CD4-positive, CD25-positive, alpha-beta regulatory T cell (primary cell): ENCODE measurements at places on chromosomes 4 and X.

DNA sequence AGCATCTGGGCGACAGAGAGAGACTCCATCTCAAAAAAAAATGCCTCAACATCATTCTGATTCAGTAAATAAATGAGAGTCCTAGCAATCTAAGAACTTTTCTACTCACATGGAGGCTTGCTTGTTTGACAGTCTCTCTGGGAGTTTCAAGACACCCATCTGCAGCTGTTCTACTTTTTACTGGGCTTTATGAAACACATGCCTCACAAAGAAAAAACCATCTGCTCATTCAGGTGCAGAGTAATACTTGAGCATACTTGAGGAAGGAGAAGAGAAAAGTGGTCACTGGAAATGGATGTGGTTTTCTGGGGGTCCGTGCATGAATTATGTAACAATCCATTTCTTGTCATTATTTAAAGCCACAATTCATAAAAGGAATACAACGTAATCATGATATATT lies 87.1 kb upstream of the DDX53 start:
- DNase-seq = no peak

- DNase-seq = no peak
Observed at GRCh38 chr4:6044805-6045204, 26.6 kb upstream of the C4orf50 start.

DNA sequence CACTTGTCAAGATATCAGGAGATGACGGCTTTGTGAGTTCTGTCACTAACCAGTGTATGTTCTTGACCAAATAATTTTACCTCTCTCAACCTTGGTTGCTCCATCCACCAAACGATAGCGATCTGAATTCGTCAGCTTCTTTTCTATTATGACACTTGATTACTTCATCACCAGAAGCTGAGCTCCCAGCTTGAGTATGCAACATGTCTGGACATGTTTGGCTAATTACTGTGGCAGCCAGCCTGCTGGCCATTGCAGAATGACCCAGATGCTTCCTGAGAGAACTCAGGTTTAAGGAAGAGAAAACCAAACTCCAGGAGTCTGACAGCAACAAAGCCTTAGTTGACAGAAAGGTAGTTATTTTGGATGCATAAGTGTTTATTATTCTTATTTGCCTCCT lies 46.4 kb upstream of the PARM1 start:
- no peak for DNase-seq

GRCh38 chr4:114472269-114473032 lies 126.2 kb upstream of the UGT8 start:
- no peak for DNase-seq

- no peak for DNase-seq
Observed at GRCh38 chr4:39648827-39649558, 10.3 kb upstream of the SMIM14 start.

- DNase-seq = peak; percentile 58
Observed at GRCh38 chrX:41921492-41922430, 1.6 kb downstream of the CASK start.

DNA sequence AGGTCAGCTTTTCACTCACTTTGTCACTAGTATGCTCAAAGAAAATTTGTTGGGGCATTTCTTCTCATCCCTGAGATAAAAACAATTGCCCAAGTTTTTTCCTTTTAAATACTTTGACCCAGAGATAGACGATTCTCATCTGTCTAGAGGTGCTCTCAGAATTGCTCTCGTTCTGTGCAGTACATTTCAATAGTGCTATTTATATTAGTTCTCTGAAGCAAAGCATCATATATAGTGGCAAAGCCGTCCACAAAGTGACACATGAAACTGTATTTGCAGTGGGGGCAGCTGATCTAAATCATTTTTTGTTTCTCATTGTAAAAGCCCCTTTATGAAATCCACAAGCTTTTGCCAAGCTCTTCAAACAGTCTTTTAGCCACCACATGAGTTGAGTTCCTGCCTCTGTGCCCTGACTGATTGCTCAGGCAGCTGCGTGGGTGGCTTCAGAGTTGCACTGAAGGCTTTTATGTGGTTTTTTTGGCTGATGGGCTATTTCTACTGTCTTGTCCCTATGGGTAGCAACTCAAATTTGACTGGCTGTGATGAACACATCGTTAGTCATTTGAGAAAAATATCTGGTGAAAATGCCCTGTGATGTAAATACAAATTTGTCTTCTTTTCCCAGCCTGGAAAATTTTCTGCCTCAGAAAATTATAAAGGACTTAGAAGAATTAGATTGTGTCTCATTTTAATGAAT lies 119.1 kb upstream of the OTUD4 start:
- DNase-seq = no peak

DNA sequence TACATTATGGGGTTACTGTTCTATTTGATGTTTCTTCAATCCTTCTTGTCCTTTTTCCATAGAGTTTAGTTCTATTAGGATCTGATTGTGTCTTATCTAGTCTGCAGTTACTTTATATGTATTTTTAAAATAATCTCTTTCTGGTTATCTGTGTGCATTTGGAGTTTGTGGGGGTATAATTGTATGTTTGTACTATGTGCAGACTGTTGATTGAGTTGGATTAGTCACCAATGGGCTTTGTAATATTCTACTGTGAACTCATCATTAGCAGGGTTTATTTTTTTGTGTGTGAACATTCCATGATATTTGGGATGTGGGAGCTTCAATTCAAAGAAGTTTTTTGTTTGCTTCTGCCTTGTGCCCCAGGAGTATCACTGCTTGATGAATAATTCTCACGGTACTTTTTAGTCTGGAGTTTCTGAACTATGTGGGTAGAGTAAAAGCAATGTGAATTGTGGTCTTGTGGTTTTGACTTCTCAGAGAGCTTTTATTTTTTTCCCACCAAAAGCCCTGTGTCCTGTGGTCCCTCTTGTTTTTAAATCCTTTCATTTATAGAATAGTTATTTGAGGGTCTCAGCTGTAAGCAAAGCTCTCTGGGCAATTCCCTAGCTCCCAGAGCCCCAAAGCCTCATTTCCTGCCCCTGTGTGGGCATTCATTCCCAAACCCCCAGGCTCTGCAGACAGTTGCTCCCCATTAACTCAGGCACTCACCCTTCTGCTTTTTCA lies 127.8 kb downstream of the PHKA2 start:
- DNase-seq = no peak

- no peak for DNase-seq
Observed at GRCh38 chr4:146105464-146105863, 70.1 kb upstream of the LSM6 start.

DNA sequence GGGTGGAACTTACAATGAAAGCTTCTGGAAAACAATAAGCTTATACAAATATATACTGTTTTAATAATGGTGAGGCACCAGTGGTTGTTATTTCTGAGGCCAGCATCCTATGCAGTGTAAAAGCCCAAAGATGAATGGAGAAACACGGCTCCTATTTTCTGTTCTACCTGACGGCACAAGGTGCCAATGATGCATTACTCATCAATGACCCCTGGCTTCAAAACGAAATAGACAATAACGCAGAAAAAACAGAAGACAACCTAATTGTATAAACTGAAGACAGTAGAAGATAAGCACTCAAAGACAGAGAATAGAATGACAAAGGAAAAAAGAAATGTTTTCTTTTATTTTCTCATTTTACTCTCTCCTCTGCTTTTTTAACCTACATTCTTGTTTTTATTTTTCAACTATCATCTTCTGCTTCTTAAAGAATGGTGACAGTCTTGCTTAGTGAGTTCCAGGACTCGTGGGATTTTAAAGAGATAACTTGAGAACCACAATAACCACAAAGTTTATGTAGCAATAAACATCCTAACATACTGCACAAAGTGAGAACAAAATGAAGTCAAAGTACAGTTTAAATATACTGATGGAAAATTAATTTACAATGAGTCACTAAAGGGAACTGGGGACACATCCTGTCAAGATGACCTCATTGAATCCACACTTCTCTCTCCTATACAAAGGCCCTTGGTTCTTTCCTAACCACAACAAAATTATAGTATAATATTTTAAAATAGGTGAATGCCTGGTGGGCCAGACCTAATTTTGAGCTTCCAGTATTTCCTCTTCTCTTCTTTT lies 169.8 kb downstream of the BTC start:
- DNase-seq = no peak

DNA sequence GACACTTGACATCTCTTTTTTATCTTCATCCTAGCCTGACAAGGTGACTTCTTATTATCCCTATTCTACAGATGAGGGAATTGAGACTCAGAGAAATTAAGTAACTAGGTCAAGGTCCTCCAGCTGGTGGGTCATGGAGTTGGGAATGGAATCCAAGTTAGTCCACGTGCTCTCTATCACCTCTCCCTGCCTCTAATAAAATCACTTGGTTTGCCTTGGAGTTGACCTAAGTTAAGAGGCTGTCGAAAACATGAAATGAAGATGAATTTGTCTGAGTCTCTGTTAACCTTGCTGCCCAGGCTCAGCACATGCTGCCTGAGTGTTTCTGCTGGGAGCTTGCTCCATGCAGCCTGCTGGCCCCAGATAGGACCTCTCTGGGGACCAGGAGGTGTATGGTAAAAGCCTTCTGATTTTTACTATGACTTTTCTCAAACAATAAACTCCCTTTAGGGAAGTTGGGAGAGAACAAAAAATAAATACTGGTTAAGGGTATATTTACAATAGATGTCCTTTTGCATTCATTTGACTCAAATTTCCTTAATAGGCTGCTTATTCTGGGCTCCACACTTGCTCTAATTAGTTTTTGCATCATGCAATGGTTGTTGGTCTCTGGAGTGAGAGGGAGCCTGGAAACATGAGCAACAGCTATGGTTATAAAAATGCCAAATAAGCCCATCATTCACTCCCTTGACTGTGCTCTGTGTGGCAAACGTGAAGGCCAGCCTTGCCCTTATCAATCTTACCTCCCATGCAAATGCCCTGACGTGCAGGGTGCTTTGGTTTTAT lies 61.6 kb upstream of the DHX15 start:
- no peak for DNase-seq

DNA sequence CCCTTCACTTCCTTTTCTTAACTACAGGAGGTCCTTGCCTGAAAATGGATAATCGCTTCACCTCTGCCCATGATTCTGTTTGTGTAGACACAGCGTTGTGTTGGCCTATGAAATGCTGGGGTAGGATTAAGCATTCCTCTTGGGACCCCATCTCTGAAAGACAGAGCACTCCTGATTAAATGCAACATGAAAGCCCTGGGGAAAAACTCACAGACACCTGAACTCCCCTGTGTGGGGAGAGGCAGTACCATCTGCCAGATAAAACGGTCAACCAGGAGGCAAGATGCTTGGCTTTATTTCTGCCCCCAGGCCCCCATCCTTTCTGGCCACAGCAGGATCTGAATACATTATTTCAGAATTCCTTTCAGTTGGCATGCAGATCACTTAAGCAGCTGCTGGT lies 1.9 kb downstream of the LGI2 start:
- DNase-seq = no peak

GRCh38 chrX:16524316-16524715 lies 125.6 kb upstream of the S100G start:
- DNase-seq = no peak

GRCh38 chrX:13570261-13570605 lies 832 bp downstream of the EGFL6 start:
- no peak for DNase-seq

DNA sequence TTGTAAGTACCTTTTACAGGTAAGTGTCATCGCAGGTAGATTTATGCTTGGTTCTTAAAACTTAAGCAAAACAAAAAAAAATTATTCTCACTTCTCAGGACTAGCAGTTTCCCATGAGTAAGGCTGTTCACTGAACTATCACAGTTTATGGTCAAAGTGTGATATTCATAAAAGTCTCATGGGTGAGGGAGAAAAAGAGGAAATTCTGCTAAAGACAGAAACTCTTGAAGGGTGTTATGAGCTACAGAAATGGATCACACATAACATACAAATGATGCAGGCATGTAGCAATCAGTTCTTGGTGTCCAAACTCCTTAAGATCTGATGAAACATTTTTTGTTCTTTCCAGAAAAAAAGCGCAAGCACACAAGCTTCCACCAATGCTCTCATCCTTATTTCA lies 8.5 kb downstream of the RAB9A start:
- DNase-seq = no peak

DNA sequence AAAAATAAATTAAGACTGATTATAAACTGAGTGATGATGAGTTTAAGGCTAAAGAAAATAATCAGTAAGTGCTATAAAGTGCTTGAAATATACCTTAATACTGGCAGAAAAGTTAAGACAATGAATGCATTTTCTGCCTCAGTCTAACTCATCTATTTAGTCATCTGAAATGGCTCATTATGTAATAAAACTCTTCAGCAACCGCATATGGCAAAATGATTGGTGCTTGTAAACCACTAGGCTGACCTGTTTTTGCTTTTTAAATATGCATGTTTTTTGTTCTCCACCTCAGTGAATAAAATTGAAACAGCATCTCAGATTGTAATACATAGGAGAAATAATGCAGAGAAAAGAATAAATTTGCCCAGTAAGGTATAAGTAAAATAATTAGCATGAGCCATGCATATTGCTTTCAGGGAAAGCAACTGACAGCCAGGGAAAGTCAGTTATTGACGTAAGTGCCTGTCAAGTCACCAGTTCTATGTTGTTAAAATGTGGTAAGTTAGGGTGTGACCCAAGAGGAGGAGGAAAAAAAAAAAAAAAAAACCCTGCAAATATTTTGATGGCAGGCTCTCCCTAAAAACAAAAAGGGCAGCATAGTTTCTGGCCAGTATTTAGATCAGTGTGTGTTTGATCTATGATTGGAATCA lies 167.5 kb downstream of the PALLD start:
- no peak for DNase-seq

DNA sequence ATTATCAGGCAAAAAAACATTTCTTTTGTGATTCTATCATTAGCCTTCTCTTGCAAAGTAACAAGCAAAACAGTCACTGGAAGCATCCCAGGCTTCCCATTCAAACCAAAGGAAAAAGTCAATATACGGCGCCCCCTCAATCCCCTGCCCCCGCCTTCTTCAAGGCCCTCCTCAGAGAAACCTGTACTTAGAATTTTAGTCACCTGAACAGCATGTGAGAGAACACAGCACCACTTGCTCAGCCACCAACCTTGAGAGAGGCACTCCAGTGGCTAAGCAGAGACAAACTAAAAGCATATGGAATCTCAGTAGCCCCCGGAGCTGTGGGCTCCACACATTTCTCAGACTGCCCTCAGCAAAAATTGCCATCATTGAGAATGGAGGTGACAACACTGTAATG lies 25.2 kb downstream of the LEF1 start:
- DNase-seq = no peak

DNA sequence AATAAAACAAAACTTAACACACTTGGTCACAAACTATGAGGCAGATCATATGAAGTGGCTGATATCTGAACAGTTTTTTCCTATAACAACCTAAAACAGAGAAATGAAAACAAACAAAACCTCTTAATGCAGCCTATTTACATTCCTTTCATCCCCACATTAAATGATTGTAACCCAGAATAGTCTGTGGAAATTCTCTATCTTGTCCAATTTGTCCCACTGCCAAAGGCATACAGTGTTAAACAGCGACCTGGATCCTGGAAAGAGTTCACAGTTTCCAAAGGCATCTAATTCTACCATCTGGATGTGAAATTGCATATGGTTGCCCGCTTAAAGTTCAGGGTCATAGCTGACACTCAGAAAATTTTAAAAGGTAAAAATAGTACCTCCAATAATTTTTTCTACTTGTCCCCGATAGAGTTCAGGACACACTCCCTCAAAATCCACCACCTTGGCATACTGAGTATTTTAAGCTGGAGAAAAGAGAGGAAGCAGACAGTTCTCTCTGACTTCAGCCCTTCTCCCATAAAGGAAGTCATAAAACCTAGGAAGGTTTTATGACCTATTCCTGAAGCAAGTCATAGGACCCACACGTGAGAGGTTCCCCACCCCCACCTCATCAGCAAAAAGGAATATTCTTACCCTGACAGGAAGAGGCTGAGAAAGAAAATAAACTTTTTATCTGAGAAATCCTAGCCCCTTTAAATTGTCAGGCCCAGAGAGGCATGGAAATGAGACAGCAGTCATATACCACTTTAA lies 270.2 kb downstream of the PAPSS1 start:
- DNase-seq = no peak

GRCh38 chr4:143351774-143352451 lies 15.2 kb downstream of the GAB1 start:
- no peak for DNase-seq
